ENCODE measurements at places on chromosomes 2 and 18. TPM values are rescaled to one million over a fixed set of nuclear protein-coding genes. Genes with fewer than 3 reads are reported as not detected.
A peak's percentile ranks its signal among the peaks of the same experiment; 100 is the strongest.

DNA sequence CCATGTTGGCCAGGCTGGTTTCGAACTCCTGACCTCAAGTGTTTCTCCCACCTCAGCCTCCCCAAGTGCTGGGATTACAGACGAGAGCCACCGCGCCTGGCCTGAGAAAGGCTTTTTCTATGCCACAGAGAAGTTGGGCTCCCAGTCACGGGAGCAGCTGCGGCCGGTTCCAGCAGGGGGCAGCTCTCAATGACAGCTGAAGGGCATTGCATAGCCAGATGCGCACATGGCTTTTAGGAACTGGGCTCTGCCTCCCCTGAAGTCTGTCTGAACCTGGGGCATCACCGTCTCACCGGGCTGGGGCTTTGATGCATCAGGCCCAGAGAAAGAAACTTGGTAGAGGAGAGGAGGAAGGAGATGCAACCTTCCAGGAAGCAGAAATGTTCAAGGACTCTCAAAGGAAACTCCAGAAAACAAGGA lies 84.2 kb upstream of the LAPTM4A start:
- peak; percentile 75 for DNase-seq

DNA sequence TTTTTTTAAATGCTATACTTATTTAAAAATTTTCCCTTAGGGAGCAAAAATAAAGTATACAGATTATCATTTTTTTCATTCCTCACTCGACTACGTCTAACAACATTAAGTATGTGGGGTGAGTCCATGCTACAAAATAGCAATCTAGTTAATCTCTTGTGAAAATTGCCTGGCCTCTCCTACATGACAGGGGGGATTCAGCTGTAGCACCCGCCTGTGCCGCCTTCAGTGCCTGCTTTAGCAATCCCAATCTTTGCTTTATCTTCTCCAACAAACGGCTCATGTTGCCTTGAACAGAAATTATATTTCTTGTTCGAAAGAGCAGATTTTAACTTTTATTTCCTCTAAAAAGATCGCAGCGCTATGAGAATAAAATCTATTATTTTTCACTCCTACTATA lies 2.4 kb upstream of the SOX11 start:
- no peak for DNase-seq

GRCh38 chr2:174667250-174667860 lies 69.8 kb upstream of the WIPF1 start:
- DNase-seq: no peak

DNA sequence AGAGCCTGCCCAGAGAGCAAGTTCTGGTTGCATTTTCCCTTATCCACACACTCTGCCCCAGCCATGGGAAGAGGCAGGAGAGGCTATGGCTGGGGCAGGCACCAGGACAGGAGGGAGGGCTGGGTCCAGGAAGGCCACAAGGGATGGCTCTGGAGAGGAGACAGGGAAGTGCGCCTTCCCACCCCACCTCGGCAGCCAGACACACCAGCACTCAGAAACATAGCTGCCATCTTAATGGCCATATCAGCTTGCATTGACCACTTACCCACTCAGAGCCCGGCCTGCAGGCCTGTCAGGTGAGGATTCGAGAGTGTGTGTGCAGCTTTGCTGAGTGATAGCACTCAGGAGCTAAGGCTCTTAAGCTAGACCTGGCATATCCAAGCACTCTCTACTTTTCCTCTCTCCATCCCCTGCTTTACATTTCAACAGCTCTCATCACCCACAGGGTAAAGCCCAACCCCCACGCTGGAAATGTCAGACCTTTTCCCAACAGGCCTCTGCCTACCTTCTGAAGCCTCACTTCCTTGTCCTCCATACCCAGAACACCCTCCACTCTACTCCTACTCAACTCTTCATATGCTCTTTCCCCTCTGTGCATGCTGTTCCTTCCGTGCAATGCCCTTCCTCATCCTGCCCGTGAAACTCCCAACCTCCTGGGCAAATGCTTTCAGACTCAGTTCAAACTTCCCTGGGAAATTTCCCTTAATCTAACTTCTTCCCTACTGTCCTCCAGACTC lies 147.9 kb downstream of the TNS1 start:
- no peak for DNase-seq

GRCh38 chr2:30990671-30991070 lies 147.6 kb downstream of the GALNT14 start:
- DNase-seq: no peak

GRCh38 chr2:101398116-101398821 lies 11.0 kb upstream of the CREG2 start:
- no peak for DNase-seq

DNA sequence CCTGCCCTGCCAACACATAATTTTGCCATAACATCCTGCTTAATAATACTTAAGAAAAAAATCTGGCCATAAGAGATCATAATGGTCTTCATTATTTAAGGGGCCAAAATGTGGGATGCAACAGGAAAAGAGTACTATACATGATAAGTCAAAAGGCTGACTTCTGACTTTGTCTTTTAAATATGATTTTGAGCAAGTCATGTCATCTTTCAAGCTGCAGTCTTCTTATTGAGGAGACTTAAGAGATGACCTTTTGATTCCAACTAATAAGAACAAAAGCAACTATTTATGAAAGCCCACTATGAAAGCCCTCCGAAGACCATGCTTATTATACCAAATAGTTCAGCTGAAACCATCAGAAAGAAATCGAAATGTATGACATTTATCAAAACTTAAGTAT lies 41.6 kb downstream of the PUM2 start:
- DNase-seq: no peak

DNA sequence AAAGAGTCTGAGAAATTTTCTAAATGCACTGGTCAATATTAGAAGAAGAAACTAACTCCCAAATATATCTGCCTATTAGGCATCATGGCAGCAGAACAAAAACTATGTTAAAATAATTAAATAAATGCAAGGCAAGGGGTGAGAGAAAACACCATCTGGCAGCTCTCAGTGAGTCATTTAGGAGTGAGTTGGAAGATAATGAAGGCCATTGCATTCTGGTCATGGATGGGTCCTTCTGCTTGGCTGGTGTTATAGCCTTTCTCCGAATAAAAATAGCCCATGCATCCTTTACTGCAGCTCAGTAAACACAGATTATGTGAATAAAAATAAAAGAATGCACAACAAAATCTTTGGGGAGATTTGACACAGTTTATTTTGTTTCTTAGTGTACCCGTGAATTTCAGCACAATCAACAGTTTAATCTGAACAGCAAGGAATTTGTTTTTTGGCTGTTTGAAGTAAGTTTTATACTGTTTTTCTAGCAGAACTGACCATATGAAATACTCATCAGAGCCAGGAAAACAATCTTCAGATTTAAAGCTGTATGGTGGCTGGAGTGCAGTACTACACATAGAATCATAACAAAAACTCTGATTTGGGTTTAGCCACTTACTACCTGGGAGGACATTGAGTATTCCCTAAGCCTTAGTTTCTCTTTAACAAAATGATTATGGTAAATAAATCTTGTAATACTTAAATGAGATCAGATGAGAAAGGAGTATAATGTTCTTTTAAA lies 225.1 kb upstream of the ITGA4 start:
- DNase-seq: no peak

GRCh38 chr2:24909555-24910177 lies 10.4 kb downstream of the ADCY3 start:
- no peak for DNase-seq

DNA sequence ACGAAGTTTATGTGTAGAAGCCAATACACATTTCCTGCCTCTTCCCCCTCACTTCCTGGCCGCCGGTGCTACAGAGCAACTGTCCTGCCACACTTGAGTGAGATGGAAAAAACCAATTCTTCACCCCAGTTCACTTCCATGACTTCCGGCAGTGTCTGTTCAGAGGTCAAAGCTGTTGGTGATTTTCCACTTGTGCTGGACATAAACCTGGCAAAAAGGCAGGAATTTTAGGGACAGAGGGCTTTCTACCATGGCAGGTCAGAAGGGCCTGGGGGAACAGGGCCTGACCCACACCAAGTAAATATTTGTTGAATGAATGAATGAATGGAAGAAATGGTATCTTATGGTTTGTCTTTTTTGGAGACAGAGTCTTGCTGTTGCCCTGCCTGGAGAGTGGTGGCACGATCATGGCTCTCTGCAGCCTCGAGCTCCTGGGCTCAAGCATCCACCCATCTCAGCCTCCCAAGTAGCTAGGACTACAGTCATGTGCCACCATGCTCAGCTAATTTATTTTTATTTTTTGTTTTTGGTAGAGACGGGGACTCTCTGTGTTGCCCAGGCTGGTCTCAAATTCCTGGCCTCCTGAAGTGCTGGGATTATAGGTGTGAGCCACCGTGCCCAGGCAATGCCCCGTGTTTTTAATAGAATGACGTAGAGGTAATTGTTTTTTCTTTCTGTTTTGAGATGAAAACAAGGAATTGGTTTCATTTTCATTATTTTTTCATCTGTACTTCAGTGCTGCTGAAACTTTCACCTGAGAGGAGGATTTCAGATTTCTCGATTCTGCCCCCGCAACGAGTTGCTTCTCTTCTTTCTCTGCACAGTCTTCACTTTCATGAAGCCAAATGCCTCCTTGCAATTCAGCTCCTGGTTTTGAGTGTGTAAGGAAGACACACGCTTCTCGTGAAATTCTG lies 48.0 kb upstream of the LPIN2 start:
- DNase-seq: no peak

DNA sequence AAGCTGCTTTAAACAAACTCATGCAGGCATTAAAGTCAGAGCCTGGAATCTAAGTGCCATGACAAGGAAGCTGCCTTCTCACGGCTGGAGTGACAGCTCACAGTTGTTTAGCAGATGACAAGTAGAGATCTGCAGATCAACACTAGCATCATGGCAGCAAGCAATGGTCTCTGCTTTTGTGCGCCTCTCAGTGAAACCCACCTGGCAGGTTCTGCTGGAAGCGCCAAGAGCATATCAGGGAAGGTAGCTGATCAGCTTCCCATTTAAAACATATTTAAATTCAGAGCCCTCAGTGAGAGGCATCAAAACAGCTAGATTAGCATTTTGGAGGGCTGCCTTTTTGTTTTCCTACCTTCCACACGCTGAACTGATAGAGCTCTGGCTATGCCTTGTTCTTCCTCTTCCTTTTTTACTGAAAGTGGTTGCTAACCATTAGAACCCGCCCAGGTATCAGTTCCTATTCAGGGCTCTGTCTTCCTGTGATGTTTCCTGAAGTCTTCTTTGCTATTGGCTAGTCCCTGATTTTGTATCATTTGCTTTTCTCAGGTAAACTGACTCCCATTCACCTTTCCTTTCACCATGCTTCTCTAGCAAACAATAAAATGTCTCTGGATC lies 70.8 kb downstream of the TMEM200C start:
- DNase-seq: no peak

DNA sequence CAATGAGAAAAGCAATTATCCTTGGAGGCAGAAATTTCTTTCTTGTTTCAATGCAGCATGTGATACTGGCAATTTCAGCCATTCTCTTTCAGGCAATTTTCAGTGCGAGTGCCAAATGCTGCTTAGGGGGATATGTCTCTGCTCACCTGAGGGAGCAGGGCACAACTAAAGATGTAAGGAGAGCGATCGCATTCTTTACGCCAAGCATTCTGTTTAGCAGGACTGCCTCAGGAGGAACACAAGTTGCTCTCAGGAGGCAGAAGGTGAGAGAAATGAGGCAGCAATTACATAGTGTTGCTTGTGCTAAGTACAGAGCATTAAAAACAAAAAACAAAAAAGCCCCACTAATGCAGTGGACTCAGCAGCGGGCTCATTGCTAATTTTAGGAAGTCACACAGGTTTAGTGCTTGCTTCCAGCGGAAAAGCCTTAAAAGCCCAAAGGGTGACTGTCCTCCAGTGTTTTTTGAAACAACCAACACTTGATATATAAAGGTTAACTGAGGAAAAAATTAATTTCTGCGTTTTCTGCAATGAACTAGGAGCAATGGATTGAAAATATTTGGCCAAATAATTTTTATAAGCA lies 116.9 kb downstream of the METTL8 start:
- DNase-seq: no peak

GRCh38 chr2:46862514-46862913 lies 53.1 kb downstream of the MCFD2 start:
- DNase-seq: no peak

DNA sequence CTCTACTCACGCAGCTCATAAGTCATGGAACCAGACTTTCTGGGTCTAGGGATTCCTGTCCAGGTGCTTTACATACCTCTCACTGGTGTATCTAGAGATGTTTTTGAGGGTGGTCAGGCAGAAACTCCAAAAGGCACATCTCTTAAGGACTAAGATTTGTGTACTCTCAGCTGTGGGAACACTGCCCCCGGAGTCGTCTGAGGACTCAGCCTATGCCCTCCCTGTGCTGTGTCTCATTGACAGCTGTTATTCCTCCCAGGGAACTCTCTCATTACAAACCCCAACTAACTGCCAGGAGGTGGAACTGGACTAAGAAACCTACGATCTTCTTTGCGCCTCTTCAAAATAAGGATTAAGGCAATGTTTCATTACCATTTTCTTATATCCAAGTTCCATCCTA lies 293.9 kb upstream of the DLGAP1 start:
- no peak for DNase-seq

GRCh38 chr2:159146996-159147666 lies 139.4 kb downstream of the WDSUB1 start:
- DNase-seq: no peak

- DNase-seq: no peak
Measured at GRCh38 chr2:206456078-206456754, 12.9 kb downstream of the ADAM23 start.

GRCh38 chr2:219959471-219959870 lies 332.0 kb downstream of the SLC4A3 start:
- no peak for DNase-seq

DNA sequence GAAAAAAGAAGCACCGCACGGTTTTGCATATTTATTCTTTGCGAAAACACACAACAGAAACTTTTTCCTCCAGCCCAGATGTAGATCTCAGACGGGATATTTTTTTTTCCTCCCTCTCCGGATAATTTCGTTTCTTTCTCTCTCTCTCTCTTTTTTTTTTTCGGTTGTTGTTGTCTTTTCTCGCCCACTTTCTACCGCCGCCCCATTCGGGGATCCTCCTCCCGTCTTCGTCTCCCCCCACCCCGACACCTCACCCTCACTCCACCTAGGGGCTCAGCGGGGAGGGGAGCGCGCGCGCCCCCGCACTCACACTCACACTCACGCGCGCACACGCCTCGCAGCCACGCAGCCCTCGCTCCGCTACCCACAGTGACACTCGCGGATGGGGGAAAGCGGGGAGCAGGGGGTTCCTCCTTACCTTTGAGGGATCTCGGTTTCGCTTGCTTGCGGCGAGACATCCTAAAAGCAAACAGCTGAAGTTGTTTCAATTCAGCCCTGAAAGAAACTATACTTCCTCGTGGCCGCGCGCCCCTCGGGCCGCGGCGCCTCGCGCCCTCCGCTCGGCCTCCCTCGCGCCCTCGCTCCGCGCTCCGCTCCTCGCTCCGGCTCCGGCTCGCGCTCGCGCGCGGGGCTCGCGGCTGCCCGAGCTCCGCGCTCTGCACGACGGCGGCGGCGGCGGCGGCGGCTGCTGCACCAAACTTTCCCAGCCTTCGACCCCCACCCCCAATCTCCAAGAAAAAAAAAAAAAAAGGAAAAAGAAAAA lies 1.3 kb downstream of the ZNF521 start:
- peak; percentile 50 for DNase-seq

MAP2 gene
- 541 TPM for total RNA-seq

IMMT gene
- 58.1 TPM for total RNA-seq

IGFBP5 gene
- 292 TPM for total RNA-seq

RETSAT gene
- total RNA-seq: 30.6 TPM

SERPINB4 gene
- not detected for total RNA-seq

ATOH8 gene
- 5.8 TPM for total RNA-seq

CRYGD gene
- total RNA-seq: 1.2 TPM

AGAP1 gene
- total RNA-seq: 36.1 TPM

Data from spinal cord (tissue), 10 donors.